ENCODE measurements at places on chromosomes 5 and 9.

GRCh38 chr5:43785198-43785597, 182.2 kb downstream of the NNT start:
- no peak for DNase-seq

DNA sequence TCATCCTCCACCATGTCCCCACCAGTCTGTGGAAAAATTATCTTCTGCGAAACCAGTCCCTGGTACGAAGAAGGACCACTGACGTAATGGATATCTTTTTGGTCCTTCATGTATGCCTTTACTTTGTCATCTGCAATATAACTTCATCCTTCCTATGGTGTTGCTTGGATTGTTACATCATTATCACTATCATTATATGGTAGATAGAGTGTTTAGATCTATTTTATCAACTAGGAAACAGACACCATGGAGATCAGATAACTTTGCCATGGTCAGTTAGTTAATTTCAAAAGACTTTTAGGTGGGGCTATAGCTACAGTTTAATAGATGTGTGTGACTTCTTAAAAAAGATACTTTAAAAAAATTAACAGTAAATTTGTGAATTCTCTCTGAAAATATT, 23.8 kb upstream of the CAMLG start:
- DNase-seq = no peak

- no peak for DNase-seq
Measured at GRCh38 chr9:34662526-34663302, at the start of gene CCL27. TSS of gene CCL27 (minus strand) at chr9:34662657. CDS start at chr9:34662633, 24 bp downstream.

GRCh38 chr9:90929626-90930025, 128.0 kb downstream of the SYK start:
- DNase-seq = no peak

DNA sequence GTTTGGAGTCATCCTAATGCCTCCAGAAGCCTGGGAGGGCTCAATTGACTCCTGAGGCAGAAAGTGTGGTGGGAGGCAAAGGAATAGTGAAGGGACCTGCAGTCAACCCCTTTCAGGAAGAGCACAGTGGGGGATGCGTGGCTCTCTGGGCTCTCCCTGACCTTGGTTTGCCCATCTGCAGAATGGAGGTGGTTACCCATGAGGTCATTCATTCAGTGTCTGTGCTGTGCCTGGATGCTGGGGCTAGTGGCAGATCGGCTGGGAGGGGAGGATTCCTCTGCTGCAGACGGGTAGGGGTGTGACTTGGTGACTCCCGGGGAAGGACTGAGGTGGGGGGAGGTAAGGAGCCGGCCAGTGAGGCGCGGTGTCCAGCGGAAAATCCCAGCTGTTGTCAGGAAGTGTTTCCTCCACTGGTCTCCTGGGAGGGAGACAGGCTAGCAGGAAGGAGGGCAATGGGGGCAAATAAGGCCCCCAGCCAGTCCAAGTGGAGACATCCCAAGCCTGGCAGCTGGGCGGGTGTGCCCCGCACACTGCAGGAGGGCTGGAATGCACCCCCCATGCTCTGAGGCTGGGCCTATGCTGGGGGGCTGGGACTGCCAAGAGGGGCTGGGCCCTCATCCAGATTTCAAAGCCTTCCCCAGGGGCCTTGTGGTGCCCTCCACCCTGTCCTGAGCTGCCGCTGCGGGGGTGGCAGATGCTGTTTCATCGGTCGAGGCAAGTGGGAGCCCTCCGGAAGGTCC, 10.9 kb downstream of the CXXC5 start:
- DNase-seq = no peak

DNA sequence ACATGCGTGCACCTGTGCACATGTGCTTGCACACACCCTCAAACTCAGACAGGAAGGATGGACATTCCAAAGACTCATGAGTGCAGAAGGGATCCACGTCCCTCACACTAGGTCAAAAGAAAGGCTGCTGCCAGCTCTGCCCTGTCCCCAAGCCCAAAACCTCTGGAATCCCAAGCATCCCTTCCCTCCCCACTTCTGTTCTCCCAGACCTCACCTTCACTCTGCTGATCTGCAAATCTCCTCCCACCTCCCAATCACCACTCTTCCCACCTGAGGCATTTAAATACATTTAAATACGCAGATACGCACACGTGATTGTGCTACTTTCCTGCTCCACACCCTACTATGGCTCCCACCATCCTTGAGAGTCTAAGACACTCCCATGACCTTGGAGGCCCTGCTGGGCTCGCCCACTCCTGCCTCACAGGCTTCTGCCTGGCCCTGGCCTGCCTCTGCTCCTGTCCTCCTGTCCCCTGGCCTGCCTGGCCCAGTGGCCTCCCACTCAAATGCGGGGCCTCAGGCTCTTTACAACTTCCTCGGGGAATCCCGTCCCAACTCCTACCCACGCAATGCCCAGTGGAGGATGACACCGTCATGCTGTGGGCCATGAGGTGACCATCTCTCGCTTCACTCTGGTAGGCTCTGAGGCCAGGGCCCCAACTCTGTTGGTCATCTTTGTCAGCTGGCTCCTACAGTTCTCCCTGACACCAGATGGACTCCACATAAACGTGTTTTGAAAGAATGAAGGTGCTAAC, 478.4 kb upstream of the DAP start:
- no peak for DNase-seq

Measured in stimulated activated CD8-positive, alpha-beta memory T cell treated with anti-CD3 and anti-CD28 coated beads, Interleukin-7, amount 100 ng/mL, for 48 hours (primary cell).